AG09319 (cell line): ENCODE measurements at places on chromosomes 7 and 10.
A peak's percentile ranks its signal among the peaks of the same experiment; 100 is the strongest.

GRCh38 chr7:106552645-106553445 is 108.1 kb downstream of the CCDC71L start:
- DNase-seq = no peak

- DNase-seq = no peak
Measured at GRCh38 chr7:37732888-37733287, 49.3 kb downstream of the GPR141 start.

GRCh38 chr10:75548356-75548755 is 116.9 kb downstream of the LRMDA start:
- no peak for DNase-seq

- DNase-seq = no peak
Measured at GRCh38 chr10:70980687-70981086, 92.3 kb upstream of the PCBD1 start.

DNA sequence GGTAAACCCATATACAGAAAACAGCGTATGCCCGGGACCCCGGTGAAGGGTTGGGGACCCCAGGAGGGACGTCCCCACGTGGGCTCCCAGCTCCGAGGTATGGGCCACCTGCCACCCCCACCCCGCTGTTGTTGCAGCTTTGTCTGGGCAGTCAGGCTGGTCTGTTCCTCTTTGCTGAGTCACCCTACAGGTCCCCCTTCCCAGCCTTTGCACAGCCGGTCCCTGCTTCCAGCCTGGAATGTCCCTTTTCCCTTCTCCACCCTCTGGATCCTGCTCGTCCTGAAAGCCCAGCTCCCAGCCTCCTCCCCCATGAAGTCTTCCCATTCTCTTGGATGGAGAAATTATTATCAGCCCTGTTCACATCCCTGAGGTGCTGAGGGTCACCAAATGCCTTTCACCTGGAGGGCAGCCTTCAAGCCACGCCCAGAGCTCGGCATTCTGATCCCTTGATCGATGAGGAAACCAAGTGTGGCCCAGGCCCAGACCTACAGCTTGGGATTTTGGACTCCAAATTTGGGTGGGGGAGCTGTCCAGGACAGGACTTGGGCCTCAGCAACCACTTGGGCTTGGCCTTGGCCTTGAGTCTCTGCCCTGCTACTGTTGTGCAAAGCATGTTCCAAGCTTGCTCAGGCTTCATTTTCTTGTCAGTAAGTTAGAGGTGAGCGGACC is 2.6 kb downstream of the CLDN4 start:
- DNase-seq = no peak

DNA sequence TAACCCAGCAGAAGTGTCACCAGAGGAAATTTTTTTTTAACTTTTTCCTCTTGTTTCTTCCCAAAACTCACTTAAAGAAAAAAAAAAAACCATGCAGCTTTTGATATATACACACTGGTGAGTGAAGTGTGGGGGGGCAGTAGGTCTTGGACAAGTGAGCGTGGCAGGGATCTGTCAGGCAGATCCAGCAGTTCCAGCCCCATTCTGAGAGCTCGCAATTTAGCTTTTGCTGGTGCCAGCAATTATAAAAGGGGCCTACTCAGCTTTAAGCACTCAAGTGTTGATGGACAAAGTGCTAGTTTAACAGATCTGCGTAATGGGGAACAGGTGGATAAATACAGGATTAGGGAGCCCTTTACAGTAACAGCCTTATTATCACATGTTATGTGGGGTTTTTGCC is 619.2 kb upstream of the GALNT17 start:
- no peak for DNase-seq

DNA sequence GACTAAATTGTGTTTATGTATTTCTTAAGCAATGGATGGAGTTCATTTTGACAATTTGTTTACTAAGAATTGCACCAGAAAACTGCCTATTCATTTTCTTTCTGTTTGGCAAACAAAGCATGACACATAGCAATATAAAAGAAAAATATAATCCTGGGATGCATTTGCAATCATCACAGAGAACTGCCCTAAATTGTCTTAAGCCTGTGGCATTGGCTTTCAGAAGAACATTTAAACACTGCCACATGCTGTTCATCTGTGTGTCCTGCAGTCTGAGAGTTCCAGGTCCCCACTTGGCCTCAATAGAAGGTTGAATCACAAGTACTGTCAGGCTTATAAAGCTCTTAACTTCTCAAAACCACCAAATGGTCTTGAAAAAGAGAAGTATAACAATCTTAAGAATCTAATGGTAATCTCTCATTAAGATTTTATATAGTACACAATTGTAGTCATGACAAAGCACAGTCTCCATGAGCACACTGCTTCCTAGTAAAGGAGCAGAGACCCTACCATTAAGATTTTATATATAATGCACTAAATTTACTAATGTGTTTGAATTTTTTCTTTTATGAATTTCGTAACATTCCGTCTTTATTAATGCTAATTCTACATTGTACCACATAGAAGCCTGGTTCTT is 29.9 kb downstream of the RNLS start:
- peak; percentile 68 for DNase-seq

DNA sequence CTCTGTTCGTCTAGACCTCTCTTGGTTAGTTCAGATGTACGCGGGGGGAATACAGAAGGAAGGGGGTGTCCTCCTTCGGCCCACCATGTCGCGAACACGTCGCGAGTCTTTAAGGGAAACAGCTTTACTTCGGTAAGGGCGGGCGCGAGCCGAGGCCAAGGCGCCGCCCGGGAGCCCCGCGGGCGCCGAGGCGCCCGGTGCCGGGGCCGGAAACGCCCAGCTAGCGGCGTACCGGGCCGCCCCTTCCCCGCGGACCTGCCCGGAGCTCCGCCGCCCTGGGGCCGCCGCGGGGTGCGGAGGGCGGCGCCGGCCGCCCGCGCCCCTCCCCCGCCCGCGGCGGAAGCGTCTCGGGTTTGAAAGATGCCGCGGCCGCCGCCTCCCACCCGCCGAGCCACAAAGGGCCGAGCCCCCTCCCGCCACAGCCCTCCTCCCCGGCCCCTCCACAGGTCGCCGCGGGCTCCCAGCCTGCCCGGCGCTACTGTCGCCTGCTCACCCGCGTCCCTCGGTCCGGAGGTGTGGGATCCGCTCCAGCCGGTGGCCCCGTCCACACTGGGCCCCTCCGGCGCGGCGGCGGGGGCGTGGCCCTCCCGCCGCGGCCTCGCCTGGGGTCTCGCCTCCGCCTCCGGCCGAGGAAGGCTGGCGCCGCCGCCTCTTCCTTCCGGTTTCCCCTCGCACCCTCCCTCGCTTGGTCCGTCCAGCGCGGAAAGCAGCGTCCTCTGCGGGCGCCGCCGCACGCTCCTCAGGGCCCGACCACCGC is at the start of gene KBTBD2:
TSS of gene KBTBD2 (minus strand) at position 718 of the 757 bp plus-strand sequence. CDS start 12,156 bp downstream, outside the sequence.
- DNase-seq = peak; percentile 57
